ENCODE measurements at places on chromosomes 5 and 9. TPM values are rescaled to one million over a fixed set of nuclear protein-coding genes. Genes with fewer than 3 reads are reported as not detected.

SCGB3A2 gene
- total RNA-seq, result not detected

PCDHB11 gene
- total RNA-seq, result 0.85 TPM

SEC61B gene
- 40.2 TPM for total RNA-seq

CYLC2 gene
- not detected for total RNA-seq

EDIL3 gene
- total RNA-seq, result 0.68 TPM

FOXD4L5 gene
- total RNA-seq, result under 0.01 TPM

ZMYND19 gene
- 27.5 TPM for total RNA-seq

CSF2 gene
- total RNA-seq, result 0.50 TPM

CYFIP2 gene
- total RNA-seq, result 4.3 TPM

ZNF483 gene
- total RNA-seq, result 0.78 TPM

GABRB2 gene
- not detected for total RNA-seq

TCF7 gene
- 0.36 TPM for total RNA-seq

RAB24 gene
- 23.9 TPM for total RNA-seq

LCNL1 gene
- total RNA-seq, result not detected

PRRC1 gene
- total RNA-seq, result 68.2 TPM

COL27A1 gene
- 3.1 TPM for total RNA-seq

SPINK13 gene
- not detected for total RNA-seq

ORM2 gene
- total RNA-seq, result not detected

PCDHB14 gene
- total RNA-seq, result 1.7 TPM

CDC20B gene
- total RNA-seq, result under 0.01 TPM

NR2F1-AS1 gene
- 0.34 TPM for total RNA-seq

KIF20A gene
- 0.34 TPM for total RNA-seq

FOXI1 gene
- total RNA-seq, result not detected

ANKRD31 gene
- total RNA-seq, result 0.34 TPM

CBY3 gene
- not detected for total RNA-seq

PLAC8L1 gene
- total RNA-seq, result not detected

HMMR gene
- total RNA-seq, result 0.34 TPM

GRIN1 gene
- 1.0 TPM for total RNA-seq

IFNA21 gene
- total RNA-seq, result not detected

ACTBL2 gene
- total RNA-seq, result not detected

SOX30 gene
- not detected for total RNA-seq

FBP1 gene
- under 0.01 TPM for total RNA-seq

NTNG2 gene
- total RNA-seq, result not detected

PLPP7 gene
- not detected for total RNA-seq

TNIP1 gene
- 212 TPM for total RNA-seq

GALT gene
- total RNA-seq, result 12.3 TPM

TBCA gene
- total RNA-seq, result 111 TPM

ANKRD18B gene
- total RNA-seq, result 8.0 TPM

GRIA1 gene
- under 0.01 TPM for total RNA-seq

CMBL gene
- 0.68 TPM for total RNA-seq

MARVELD2 gene
- total RNA-seq, result 42.0 TPM

VLDLR gene
- total RNA-seq, result 31.4 TPM

RXRA gene
- total RNA-seq, result 18.5 TPM

GPR151 gene
- total RNA-seq, result not detected

LRRC70 gene
- total RNA-seq, result 1.9 TPM

PDE6A gene
- total RNA-seq, result not detected

PRR7 gene
- total RNA-seq, result 3.1 TPM

SH3TC2 gene
- 6.0 TPM for total RNA-seq

RAB3C gene
- total RNA-seq, result not detected

F2RL1 gene
- 59.1 TPM for total RNA-seq

MACROH2A1 gene
- 271 TPM for total RNA-seq

TMEM252 gene
- total RNA-seq, result not detected

ROPN1L gene
- 0.07 TPM for total RNA-seq

FAM221B gene
- total RNA-seq, result not detected

SNX24 gene
- total RNA-seq, result 34.4 TPM

TPPP gene
- 2.7 TPM for total RNA-seq

SMIM33 gene
- total RNA-seq, result not detected
